ENCODE measurements at places on chromosomes 3 and 15. TPM values are rescaled to one million over a fixed set of nuclear protein-coding genes. Genes with fewer than 3 reads are reported as not detected.

Gene CELSR3
- total RNA-seq: 8.1 TPM

Gene RASGRP1
- 102 TPM for total RNA-seq

Gene ADGRG7
- total RNA-seq: not detected

Gene FOXL2NB
- total RNA-seq: not detected

Gene GUCA1C
- total RNA-seq: not detected

Gene ANKRD34C
- total RNA-seq: not detected

Gene PRSS50
- not detected for total RNA-seq

Gene ECE2
- total RNA-seq: not detected

Gene CACNA2D2
- total RNA-seq: 1.5 TPM

Gene CYP1A2
- not detected for total RNA-seq

Gene VGLL4
- total RNA-seq: 24.4 TPM

Gene DUOX1
- 0.07 TPM for total RNA-seq

Gene IL17RD
- 0.18 TPM for total RNA-seq

Gene SGO1
- 39.2 TPM for total RNA-seq

Gene PPARG
- total RNA-seq: 1.1 TPM

Gene CEMIP
- 0.04 TPM for total RNA-seq

Gene OXTR
- total RNA-seq: 0.70 TPM

Gene SAMMSON
- not detected for total RNA-seq

Gene ZIC1
- total RNA-seq: not detected

Gene EPHA6
- not detected for total RNA-seq

Gene LMAN1L
- total RNA-seq: 0.25 TPM

Measured in activated CD4-positive, alpha-beta T cell treated with anti-CD3 and anti-CD28 coated beads for 36 hours (primary cell).